T-helper 1 cell (primary cell): ENCODE measurements at places on chromosomes 7 and 10.
A peak's percentile ranks its signal among the peaks of the same experiment; 100 is the strongest.

DNA sequence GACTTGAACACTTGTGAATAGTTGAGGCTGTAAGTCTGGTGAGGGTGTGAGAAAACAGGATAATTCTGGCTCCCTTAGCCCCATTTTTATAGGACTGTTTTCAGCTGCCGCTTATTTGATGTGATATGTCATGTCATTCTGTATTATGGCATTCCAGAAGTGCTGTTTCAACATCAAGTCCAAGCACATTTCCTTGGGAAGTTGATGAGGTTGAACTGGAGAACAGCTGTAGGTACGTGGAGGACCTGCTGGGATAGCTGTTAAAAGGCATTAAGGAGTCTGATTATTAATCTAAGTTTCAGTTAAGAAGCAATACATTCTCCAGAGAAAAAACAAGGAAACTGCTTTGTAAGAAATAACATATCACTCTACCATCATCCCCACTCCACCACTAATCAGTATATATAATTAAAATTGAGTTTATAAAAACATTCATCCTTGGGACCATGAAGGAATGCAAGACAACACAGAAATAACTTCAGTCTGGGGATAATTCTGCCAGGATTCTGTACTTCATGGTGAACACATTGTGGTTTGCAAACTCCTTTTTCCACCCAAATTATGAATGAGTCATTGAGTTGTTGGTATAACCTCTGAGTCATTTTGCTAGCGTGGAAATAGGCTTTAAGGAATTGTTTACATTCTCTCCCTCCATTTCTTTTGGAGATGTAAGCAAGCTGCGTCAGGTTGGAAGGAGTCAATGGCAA, 39.9 kb upstream of the TMEM229A start:
- DNase-seq: no peak

DNA sequence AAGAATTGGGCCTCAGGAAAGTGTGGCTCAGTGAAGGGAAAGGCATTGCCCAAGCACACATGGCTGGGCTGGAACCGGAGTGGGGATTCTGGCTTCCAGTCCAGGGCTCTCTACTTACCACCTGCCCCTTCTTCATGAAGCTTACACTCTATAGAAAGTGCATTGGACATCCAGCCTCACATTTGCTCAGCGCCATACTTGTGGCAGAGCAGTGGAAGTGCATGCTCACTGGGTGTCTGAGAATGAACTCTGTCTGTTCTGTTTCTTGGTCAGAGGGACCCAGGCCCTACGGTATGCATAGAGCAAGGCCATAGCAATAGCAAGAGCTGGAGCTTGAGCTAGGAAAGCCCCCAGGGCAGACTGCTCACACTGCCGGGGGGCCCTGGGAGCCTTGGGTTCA, 1253.5 kb downstream of the TYW1 start:
- DNase-seq: no peak

DNA sequence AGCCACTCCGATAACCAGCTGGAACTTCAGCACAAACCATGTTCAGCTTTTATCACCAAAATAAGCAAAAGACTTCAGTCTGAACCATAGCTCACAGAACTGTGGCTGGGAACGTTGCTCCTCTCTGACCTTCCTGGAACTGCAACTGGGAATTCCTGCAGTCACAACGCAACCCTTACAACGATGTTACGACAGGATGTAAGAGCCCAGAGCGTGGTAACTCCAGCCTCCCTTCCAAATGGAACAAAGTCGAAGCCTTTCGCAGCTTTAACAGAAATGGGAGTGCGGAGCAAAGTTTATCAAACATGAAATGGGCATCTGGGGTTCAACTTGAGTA, 162.6 kb downstream of the ADAM12 start:
- DNase-seq: no peak

DNA sequence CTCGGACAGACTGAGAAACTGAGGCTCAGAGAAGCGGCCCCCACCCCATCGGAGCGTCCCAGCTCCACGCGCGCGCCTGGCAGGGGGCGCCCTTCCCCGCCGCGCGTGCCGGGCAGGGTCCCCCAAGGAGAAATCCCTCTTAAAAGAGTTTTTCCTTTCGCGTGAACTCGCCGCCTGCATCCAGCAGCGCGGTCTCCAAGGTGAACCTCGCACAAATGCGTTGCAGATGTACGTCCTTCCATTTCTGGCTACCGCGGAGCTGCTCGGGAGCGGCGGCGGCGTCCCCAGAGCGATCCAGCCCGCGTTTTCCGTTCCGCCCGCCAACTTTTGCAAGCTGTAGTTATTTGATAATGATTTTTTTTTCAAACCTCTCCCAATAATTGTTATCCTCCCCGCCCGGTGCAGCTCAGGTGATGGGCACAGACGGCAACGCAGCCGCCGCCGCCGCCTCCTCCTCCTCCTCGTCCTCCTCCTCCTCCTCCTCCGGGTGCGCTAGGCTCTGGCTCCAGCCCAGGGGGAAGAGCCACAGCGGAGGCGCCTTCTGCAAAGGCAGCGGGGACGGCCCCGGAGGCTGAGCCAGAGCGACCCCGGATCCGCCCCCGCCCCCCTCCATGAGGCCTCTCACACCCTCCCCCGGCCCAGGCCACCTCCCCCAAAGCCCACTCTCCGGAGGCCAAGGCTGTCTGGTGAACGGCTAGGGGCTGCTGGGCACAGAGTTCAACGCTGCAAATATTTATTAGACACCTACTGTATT, 74.0 kb upstream of the CUX1 start:
- DNase-seq: peak; percentile 66

DNA sequence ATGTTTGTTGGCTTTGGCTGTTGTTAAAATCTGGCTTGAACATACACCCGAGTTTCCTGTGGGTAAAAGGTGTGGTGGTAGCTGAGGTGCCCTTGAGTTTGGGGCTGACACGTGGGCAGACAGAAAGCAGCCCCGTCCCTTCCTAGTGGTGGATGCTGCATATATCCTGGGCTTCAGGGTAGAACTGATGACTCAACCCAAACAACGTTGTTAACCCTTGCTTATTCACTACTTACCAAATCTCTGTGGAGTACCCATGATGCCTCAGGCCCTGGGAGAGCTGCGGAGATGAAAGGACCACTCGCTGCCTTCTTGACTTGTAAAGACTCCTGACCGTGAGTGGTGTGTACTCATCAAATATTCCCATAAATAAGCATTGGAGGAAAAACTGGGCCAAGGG, 245.1 kb downstream of the RAB11FIP2 start:
- no peak for DNase-seq

GRCh38 chr7:107387128-107387527, 82.7 kb upstream of the GPR22 start:
- no peak for DNase-seq

DNA sequence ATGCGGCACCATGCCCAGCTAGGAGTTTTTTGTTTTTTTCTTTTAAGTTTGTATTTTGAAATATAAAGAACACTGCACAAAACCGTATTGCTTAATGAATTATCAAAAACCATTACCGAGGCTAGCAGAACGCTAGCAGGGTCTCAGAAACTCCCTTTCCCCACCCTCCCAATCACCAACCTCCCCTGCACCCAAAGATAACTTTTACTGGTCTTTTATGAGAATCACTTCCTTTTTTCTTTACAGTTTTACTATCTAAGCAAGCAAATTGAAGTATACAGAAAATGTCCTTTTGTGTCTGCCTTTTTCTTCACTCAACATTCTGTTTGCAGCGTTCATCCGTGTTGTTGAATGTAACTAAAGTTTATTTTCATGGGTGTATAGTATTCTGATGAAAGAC, 13.4 kb downstream of the HIP1 start:
- no peak for DNase-seq

DNA sequence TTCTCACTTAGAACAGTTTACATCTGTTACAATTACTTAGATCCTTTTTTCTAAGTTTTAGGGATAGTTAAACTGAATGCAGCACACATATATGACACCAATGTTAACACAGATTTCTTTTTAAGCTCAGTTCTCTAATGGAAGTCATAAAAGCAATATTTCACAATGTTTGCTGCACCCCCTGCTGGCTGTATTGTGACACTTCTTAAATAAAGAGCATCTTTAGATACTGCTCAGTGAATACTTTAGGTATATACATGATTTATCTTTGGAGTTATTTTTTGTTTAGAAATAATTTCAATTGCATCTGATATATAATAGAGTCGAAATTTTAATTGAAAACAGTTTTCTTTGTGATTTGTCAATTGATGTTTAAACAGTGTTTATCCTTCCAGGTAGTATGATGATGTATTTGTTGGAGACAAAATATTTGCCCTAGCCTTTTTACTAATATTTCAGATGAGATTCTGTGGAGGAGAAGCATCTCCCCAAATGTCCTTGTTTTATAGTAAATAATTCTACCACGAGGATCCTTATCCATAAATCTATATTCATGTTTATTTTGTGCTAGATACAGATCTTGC, 174.4 kb downstream of the ST7 start:
- peak; percentile 31 for DNase-seq

DNA sequence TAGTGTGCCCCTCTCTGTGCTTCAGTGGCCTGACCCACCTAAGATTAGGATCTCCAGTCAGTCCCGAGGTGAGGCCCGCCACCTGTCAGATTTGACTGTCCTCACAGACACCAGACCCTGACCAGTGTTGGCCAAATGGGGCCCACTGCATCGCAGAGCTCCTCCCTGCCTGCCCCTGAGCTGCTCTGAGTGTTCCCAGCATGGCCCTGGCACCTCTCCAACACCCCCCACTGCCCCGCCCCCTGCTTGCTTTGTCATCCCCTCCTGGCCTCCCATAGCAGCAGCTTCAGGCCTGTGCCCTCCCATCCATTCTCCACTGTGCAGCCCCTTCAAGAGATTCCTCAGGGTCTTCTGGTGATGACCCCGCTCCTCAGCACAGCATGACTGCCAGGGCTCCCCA, 67.6 kb downstream of the C10orf120 start:
- no peak for DNase-seq

GRCh38 chr7:28921822-28922221, 36.3 kb downstream of the TRIL start:
- no peak for DNase-seq

- DNase-seq: no peak
Observed at GRCh38 chr10:124603376-124604213, 140.6 kb downstream of the FAM53B start.

DNA sequence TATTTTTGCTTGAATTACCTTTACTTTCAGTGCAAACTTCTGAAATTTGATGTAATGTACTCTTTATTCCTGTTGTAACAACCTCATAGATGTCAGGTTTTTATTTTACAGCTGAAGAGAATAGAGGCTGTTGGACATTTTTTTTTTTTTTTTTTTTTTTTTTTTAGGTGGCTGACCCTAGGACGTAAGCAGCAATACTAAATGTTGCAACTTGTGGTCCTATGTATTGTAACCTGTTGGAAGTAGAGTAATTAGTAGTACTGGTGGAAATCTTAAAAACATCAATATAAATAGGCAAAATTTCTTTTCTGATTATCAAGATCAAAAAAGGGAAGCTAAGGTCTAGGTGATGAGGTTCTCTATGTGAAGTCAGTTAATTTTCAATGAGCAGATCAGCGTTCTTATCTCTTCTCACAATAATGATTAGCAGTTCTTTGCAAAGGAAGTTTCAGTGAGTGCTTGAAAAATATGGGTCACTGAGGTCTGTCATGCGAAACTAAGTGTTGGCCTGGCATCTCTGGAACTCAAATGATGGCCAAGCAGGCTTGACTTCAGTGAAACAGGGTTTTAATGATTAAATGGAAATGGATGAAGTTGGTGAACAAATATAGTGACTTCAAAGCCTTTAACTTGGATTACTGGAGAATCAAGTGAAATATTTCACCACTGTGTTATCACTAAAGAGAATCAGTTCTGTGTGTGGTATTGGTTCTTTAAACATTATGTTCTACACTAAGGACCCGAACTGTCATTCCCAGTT, 42.7 kb downstream of the BICC1 start:
- DNase-seq: no peak

DNA sequence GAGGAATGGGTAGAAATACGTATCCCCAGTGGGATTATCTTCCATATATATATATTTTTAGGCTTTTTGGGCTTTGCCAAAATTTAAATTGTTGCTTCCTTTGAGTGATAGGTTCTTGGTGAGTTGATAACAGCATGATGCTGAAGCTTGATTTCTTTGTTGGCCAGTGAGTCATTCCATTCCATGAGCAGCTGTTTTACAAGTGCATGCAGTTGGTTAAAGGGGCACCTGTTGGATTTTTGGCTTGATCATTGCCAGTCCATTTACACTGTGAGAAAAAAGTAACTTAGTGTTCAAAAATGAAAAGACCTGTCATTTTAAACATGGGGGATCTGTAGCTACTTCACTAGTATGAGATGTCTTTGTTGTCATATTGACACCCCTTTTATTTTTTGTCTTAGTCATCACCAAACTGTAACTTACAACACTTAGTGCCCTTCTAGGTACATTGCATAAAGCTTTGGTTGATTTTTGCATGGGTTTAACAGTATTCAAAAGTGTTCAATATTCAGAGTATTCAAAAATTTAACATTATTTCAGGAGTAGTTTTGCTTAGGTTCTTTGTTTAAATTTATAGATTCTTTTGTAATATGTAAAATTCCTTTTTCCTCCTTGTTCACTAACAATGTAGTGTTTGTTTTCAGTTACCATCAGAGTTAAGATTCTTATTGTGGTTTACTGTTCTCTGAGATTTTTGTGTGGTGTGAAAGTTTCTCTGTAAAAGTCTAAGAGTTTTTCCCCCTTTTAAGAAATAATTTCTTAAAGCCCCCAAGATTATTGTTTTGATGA, 8.8 kb downstream of the AKAP9 start:
- no peak for DNase-seq

DNA sequence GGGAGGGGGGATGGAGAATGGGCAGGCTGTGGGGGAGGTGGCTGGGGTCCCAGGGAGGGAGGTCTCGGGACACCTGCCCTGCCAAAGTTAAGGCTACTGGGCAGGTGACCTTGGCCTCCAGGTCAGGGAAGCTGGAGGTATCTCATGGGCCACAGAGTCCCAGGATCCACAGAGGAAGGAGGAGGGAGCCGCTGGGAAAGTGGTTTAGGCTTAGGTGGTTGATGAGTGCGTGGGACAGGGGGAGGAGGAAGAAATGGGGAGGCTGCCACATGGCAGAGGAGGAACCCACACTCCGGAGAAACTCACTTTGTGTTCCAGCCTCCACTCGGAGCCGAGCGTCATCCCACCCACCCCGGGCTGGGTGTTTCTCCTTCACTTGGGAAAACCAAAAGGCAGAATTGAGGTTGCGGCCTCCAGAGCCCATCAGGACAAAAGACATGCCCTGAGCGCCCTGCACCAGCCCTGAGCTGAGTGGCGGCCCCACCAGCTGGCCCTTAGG, 46.1 kb downstream of the ASB13 start:
- DNase-seq: no peak

DNA sequence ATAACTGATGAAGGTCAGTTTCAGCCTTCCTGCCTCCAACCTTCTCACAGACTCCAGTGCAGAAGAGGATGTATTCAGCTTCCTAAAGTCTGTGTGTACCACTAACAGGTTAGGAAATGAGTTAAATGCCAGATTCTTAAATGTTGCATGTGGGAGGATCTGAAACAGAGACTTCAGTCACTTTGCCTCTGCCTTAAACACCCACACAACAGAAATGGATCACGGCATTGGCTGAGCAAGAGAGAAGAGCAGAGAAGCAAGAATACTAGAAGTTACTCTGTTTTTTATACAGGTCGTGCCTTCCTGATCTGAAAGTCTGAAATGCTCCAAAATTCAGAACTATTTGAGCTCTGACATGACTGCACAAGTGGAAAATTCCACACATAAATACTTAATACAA, 98.9 kb upstream of the ARHGAP21 start:
- DNase-seq: no peak
